ENCODE measurements at places on chromosomes 11 and 22.

- no peak for DNase-seq
Measured at GRCh38 chr11:61814247-61814957, 2.4 kb downstream of the FADS1 start.

DNA sequence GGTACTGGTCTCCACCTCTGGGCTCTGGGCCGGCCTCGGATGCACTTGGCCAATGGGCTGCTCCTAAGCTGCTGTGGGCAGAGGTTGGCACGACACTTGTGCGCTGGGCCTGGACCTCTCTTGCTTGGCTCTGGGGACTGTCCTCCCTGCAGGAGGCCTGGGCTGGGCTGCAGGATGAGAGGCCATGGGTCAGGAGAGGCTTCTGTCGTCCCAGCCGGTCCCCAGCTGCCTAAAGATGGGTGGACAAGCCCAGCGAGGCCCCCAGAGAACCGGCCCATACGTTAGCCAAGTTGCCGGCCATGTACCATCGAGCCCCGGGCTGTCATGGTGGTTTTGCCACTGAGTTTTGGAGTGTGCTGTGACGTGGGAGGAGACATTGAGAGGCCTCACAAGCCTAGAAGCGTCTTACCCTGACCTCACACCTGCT lies 1.6 kb upstream of the CCDC188 start:
- DNase-seq = no peak

GRCh38 chr11:106585061-106585460 lies 433.2 kb downstream of the GUCY1A2 start:
- DNase-seq = no peak

GRCh38 chr22:41925783-41926460 lies 684 bp downstream of the TNFRSF13C start:
- peak; percentile 61 for DNase-seq

DNA sequence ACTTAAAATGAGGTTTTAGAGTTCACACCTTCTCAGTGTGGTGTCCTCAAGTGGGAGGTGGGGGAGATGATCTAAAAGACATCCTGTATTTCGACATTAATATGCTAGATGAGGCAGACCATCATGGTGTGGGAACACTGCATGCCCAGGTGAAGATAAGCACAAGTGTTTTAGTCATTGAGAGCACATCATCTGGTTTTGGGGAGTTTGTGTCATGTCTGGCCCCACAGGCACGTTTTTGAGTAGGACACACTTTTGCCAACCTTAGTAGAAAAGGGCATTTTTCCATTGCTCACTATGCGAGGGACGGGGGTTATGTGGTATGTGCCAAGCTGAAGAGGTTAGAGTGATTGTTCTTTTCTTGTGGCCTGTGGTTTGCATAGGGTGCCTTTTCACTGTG lies 189.3 kb downstream of the DBX1 start:
- DNase-seq = no peak

DNA sequence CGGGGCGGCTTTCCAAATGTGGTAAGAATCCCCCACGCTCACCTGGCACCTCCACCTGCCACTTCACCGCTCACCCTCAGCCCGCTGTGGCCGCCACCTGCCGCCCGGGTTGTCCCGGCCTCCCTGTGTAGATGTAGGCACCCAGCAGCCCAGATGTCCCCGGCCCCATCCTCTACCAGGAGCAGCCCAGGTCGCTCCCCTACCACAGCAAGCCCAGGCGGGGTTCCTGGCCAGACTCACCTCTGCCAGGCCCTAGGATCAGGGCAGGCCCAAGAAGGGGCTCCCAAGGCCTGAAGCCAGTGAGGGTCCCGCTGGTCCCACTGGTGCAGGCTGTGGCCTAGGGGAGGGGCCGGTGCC lies 27.4 kb downstream of the MOB2 start:
- DNase-seq = no peak

Data from activated CD4-positive, alpha-beta T cell treated with anti-CD3 and anti-CD28 coated beads, Interleukin-2, amount 50 U/mL, for 24 hours (primary cell).